CD14-positive monocyte (primary cell): ENCODE measurements at places on chromosomes 11 and 22.

DNA sequence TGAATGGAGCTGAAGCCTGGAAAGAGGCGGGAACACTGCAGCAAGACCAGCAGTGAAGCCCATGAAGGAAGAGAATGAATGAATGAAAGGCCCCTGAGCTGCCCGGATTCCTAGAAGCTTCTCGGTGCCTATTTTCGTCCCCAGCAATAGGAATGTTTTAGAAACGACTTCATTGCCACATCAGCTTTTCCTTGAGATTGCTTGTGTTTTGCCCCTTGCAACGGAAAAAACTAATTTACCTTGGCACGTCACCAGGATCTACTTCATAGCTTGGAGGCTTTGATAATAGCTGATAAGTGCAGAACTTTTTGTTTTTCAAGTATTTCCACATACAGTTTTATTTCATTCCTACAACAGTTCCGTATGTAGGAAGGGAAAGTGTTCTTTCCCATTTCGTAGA, 248.9 kb upstream of the NARS2 start:
- no peaks in the 10 kb centered on the region for H3K36me3 ChIP-seq
- DNase-seq: no peak
- H3K4me3 ChIP-seq: no peak overlapping the region
- H3K4me1 ChIP-seq: peaks cover 12% of the 10 kb centered on the region
- H3K27ac ChIP-seq: no peak overlapping the region

DNA sequence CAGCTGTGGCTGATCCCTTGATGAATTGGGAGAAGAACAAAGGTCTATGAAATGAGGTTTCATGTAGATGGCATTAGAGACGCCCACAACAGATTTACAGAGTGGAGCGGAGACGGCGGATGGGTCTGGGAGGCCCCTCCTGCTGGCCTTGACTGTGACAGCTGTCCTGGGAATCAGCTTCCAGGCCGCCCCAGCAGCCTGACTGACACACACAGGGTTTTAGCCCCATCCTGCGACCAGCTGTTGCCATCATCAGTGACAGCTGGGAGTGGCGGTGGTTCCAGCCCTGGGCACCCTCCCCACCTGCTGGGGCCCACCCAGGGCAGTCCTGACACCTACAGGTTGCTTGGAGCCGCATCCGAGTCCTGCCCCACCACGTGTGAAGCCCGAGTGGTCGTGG, 64.0 kb upstream of the PPP6R3 start:
- H3K4me1 ChIP-seq: no peaks in the 10 kb centered on the region
- no peak overlapping the region for H3K27ac ChIP-seq
- no peak for DNase-seq
- H3K36me3 ChIP-seq: no peaks in the 10 kb centered on the region
- H3K4me3 ChIP-seq: no peak overlapping the region

DNA sequence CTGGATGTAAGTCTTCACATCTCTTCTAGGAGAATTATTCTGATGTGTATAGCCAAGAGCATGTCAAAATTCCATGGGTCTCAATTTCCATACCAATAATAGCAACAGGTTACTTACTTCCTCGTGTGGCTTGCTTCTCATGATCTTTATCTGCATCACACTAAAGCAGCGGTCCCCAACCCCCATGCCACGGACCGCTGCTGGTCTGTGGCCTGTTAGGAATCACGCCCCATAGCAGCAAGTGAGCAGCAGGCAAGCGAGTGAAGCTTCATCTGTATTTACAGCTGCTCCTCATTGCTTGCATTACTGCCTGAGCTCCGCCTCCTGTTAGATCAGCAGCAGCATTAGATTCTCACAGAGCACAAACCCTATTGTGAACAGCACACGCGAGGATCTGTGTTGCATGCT, 28.9 kb upstream of the SLC25A1 start:
- H3K4me1 ChIP-seq: no peaks in the 10 kb centered on the region
- peaks cover 65% of the 10 kb centered on the region for H3K36me3 ChIP-seq
- no peak for DNase-seq
- no peaks in the 10 kb centered on the region for H3K27me3 ChIP-seq
- H3K27ac ChIP-seq: no peak overlapping the region
- H3K4me3 ChIP-seq: no peak overlapping the region

DNA sequence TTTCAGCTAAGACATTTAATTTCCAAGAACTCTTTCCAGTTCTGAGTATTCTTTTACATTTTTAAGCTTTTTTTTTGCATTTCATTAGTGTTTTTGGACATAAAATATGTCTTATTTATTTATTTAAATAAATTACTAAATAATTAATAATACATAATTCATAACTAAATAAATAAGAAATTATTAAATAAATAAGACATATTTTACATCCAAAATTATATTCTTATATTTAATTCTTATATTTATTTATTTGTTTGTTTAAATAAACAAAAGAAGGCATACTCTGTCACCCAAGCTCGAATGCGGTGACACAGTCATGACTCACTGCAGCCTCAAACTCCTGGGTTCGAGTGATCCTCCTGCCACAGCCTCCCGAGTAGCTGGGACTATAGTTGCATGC, 3.1 kb upstream of the MMP27 start:
- DNase-seq: no peak
- no peaks in the 10 kb centered on the region for H3K36me3 ChIP-seq
- peaks cover 32% of the 10 kb centered on the region for H3K4me1 ChIP-seq
- H3K27me3 ChIP-seq: no peaks in the 10 kb centered on the region
- H3K4me3 ChIP-seq: no peak overlapping the region

DNA sequence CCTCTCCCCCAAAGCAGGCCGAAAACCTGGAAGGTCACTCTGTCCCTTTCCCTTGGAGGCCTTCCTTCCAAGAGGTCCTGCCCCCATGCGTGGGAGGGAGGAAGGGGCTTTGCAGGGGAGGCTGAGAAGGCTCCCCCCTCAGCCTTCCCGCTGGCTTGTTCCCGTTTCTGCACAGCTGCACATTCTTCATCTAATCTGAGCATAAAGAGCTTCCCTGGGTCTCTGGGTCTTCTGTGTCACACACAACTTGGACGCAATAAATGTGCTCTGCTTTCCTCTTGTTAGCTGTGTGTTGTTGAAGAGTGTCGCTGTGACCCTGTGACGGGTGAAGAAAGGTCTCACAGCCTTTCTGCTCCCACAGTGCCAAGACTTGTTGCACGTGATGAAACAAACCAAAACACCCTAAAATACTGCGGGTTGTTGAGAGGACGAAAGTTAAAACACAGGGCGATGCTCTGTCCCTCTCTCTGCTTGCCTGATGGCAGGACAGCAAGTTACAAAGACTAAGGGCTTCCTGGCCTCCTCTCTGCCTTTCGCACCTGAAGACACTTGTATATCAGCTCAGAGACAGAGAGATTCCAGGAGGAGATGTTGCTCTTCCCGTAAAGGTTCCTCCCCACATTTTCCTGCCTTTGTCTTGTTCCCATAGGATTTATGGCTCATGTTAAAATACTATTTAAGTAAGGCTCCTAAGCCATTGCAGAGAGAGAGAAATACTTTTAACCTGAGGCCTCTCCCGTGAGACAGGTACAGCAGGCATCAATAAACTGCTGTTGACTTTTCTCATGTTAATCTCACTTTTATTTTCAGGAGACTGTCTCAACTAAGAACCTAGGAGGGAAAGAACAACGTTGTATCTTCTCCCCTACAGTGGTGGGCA, 15.4 kb upstream of the IFITM3 start:
- H3K36me3 ChIP-seq: no peaks in the 10 kb centered on the region
- no peak overlapping the region for H3K27ac ChIP-seq
- DNase-seq: peak; percentile 12

- no peak overlapping the region for H3K4me3 ChIP-seq
- no peaks in the 10 kb centered on the region for H3K4me1 ChIP-seq
- peaks cover 28% of the 10 kb centered on the region for H3K36me3 ChIP-seq
- no peaks in the 10 kb centered on the region for H3K27me3 ChIP-seq
- H3K27ac ChIP-seq: no peak overlapping the region
- DNase-seq: no peak
These were observed 121.2 kb downstream of the ETS1 start for GRCh38 chr11:128465946-128466705.

DNA sequence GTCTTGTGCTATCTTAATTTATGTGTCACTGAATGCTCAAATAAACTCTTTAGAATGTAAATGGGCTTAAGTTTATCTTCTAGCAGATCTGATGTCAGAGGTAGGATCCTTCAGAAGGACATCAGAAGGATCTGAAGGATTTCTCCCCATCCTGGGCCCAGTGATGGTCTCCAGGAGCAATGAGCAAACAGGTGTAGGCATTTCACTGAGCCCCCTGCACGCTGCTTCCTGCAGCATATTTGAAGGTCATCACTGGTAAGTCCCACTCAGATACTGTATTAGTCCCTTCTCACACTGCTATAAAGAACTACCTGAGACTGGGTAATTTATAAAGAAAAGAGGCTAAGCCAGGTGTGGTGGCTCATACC, 4.5 kb downstream of the GSTP1 start:
- H3K27me3 ChIP-seq: no peaks in the 10 kb centered on the region
- no peak for DNase-seq
- H3K4me3 ChIP-seq: no peak overlapping the region
- peaks cover 73% of the 10 kb centered on the region for H3K4me1 ChIP-seq
- peak overlapping the region; percentile 78 for H3K27ac ChIP-seq
- H3K36me3 ChIP-seq: peaks cover 30% of the 10 kb centered on the region
